RKO (cell line): ENCODE measurements at places on chromosomes 4 and X.

GRCh38 chr4:155604718-155605626, 61.7 kb upstream of the GUCY1A1 start:
- DNase-seq = peak; percentile 16

DNA sequence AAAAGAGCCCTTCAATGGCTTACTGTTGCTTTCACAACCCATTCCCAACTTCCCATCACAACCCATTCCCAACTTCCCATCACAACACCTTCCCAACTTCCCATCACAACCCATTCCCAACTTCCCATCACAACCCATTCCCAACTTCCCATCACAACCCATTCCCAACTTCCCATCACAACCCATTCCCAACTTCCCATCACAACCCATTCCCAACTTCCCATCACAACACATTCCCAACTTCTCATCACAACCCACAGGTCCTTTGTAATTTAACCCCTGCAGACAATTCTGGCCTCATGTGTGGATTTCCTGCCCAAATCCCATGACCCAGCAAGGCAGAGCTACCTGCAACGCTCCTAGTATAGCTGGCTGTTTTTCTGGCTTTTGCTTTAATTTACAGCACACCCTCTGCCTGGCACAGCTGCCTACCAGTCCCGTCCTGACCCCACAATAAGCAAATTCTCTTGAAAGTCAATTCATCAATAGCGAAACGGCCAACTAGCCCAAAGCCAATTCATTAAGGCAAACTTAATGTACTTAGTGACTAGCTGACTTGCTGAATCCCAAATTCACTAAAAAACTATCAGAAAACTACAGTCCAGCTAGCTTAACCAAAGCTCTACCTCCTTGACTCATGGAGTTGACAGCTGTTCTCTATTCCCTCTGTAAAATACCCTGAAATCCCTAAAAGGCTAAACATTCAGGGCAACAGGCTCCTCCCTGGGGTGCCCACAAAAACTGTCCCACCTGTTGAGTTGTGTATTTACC, 75.6 kb downstream of the AFAP1 start:
- peak; percentile 3 for DNase-seq

DNA sequence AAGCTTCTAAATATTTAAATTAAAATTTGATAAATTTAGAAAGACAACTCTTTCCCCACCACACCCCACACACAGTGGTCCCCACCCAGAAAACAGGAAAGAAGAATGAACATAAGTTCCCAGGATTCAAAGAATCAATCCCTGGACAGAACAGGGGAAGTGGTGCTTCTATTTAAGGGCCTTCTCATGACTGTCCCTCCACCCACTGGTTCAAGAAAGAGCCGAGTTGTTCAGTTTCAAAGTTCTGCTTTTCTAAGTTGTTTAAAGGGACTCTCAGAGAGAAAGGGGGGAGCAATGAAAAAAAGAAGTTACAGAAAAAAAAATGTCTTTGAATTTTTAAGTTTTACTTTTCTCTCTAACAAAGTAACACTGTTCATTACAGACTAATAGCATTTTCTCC, 195.8 kb downstream of the PDGFC start:
- DNase-seq = no peak

DNA sequence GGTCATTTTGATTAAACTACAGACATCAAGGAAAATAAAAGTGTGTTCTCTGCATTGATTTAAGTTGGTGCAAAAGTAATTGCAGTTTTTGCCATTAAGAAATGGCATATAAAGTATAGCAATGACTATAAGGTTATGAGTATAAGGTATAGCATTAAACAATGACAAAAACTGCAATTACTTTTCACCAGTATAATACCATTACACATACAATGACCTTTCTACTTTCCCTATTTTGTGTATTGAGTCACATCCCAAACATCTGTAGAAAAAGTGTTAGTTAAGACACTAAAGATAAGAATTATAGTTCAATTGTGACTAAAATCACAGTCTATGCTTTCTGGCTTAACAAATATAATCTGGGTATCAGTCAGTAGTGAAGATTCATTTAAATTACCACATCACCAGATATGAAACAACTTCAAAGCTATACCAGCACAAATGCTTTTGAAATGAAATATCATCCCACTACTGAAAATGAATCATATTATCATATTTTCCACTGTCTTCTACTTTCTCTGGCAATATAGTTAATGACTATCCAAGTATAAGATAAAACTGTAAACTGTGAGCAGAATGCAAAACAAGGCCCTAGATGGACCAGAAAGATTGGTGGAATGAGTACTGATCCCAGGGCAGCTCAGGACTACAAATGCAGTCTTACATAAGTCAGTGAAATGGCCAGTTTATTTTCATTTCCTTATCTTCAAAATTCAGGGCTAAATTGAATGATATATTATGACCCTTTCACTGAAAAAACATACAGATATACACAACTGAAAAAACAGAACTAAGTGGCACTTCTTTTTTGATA, 241.1 kb downstream of the ANTXR2 start:
- DNase-seq = no peak

GRCh38 chr4:74755486-74755885, 38.8 kb downstream of the BTC start:
- DNase-seq = no peak

DNA sequence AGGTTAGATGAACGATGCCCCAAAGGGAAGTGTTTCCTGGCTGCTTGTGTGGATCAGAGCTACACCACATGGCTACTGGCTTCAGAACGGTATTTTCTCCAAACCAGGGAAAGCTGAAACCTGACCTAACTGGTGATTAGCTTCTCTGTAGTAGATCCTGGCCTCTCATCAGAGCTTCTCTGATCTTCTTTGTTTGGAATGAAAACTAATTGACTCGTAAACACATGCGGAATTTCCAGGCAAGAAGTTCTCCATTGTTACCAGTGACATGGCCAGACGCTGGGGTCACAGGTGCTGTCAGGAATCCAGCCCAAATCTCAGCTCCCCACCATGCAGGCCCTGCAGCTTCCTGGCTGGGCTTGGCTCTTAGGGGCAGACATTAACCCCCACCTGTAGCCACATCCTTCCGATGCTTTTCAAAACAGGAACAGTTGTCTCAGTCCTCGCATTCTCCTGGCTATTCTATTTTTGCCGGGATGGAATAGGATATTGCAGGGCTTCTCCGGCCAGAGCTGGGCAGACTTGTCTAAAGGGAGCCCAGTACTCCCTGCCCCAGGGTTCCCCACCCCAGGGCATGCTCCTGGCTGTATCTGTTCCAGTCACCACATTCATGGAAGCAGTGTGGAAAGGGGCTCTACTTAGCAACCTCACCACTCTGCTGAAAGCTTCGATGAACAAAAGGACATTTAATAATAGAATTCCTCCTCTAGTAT, 305.4 kb upstream of the F9 start:
- no peak for DNase-seq

DNA sequence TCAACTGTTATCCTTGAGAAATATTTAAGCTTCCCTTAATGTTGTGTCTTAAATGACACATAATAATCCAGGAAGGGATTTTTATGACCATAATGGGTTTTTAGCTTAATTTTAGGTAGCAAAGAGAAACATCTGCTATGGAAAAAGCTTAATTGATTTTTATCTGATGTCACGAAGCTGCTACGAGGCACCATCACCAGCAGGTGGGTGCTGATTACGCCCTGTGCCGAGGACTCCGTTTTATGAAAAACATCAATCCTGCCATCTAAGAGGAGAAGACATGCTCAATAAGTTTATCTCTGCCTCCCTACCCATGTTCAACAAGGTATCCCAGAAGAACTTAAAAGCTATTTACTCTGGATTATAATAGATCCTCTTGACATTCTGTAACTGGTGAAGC, 280.6 kb upstream of the ZFP42 start:
- no peak for DNase-seq

- no peak for DNase-seq
Observed at GRCh38 chr4:961351-962230, 11.8 kb downstream of the DGKQ start.

- DNase-seq = no peak
Observed at GRCh38 chrX:9786798-9787635, 788 bp downstream of the SHROOM2 start.

GRCh38 chr4:88226143-88226542, 58.2 kb downstream of the PPM1K start:
- DNase-seq = no peak

GRCh38 chr4:77190053-77190452, 33.0 kb downstream of the CCNG2 start:
- no peak for DNase-seq

DNA sequence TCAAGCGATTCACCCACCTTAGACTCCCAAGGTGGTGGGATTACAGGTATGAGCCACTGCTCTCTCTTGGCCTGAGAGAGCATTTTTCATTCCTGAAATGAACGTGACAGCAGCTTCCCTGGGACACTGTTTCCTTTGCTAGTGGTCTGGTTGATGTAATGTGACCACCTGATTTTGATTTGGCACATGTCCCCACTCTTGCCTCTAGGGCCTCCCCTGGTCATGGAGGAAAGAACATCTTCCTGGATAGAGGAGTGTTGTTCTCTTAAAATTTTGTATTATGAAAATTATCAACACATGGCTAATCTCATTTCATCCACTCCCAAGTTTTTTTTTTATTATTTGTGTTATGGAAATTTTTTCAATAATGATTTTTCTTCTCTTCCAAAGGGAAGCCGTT, 23.8 kb downstream of the SLC9B2 start:
- no peak for DNase-seq

DNA sequence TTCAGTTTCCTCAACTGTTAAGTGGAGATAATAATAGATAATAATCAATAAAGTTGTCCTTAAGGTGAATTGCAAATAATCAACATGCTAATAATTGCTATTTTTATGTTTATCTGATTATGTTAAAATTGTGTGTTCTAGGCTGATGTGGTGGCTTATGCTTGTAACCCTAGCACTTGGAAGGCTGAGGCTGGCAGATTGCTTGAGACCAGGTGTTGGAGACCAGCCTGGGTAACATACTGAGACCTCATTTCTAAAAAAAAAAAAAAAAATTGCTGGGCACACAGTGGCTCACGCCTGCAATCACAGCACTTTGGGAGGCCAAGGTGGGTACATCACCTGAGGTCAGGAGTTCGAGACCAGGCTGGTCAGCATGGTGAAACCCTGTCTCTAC, 175.2 kb downstream of the GC start:
- no peak for DNase-seq

- DNase-seq = no peak
Observed at GRCh38 chr4:88075336-88075735, 67.9 kb downstream of the PKD2 start.

GRCh38 chrX:49829016-49829415, at the start of gene PAGE4:
Gene PAGE4, plus strand, starts transcription at chrX:49829303. Its CDS starts 1,126 bp downstream, at chrX:49830429.
- DNase-seq = no peak

- peak; percentile 41 for DNase-seq
Observed at GRCh38 chrX:124497386-124497785, 151.0 kb downstream of the SH2D1A start.

- DNase-seq = no peak
Observed at GRCh38 chr4:40199999-40200874, 3.4 kb downstream of the RHOH start.

- DNase-seq = no peak
Observed at GRCh38 chr4:87196146-87196545, 24.3 kb downstream of the KLHL8 start.

GRCh38 chrX:34612036-34612435, 45.0 kb downstream of the TMEM47 start:
- DNase-seq = no peak

DNA sequence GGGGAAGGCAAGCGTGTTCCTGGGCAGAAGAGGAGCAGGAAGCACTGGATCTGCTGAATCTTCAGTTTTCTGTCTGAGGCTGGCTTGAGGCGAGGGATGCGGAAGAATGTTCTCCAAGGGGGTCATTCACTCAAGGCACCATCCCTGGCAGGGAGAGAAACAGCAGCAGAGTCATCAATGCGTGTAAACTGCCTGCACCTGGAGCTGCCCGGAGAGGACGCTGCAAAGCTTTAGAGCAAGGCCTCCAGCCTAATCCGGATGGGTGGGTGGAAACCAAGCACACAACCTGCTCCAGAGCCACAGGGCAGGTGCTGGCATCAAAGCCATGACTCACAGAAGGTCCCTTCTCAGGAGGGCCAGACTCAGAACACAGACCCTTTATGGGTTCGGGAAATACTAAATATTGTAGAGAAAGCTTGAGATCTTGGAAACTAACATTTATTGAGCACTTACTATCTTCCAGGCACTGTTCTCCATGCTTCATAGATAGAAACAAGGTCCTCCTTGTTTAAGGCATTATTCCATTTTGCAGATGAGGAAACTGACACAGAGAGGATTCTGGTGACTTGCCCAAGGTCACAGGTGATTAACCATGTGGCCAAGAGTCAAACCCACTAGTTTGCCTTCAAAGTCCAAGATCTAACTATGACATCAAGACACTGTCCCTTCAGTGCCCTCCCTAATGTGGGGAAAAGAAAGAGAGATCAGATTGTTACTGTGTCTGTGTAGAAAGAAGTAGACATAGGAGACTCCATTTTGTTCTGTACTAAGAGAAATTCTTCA, 7.7 kb downstream of the PROM1 start:
- no peak for DNase-seq

- no peak for DNase-seq
Observed at GRCh38 chr4:142402900-142403299, 443.2 kb downstream of the INPP4B start.

GRCh38 chr4:48173056-48173991, 39.3 kb upstream of the TXK start:
- no peak for DNase-seq

- no peak for DNase-seq
Observed at GRCh38 chr4:77960367-77960766, 96.8 kb upstream of the FRAS1 start.

DNA sequence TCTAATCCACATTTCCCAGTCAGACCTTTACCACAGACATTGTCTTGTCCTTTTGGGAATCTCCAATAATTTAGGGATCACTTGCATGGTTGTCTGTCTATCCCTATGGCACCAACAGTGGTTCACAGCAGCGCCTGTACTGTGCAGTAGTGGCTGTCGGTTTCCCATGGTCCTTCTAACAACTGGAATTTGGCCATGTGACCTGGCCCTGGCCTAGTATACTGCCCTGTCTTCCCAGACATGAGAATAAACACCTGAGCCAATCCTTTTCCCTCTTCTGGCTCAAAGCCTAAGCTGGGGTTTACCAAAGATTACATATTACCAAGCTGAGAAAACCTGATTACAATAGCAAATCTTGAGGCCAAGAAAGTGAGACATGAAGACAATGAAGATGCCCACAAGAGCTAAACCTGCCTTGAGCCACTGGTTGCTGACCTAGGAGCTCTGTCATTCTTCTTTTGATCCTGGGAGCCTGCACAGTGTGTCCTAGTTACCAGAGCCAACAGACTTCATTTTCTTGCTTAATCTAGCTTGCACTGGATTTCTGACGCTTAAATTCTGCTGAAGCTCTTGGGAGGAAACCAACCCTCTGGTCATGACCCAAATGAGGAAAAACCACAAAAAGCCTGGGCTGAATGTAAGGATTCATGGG, 92.1 kb downstream of the SCD5 start:
- DNase-seq = no peak
